ENCODE measurements at places on chromosomes 4 and X.

DNA sequence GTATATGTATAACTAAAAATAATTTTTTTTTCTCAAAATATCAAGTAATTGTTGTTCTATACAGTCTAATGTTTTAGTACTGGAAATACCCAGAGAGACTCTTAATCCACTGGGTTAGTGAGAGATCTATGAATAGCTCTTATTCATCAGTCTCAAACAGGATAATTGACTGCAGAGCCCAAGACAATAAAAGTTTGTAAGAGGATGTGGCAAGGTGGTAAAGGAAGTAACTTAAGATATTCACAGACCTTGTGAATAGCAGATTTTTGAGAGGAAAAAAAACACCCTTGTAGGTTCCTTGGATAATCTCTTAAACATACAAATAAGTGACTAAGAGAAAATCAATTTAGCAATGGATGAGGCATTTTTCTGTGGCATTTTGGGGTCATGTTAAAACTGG is 210.9 kb upstream of the FAM241A start:
- no peak for DNase-seq

DNA sequence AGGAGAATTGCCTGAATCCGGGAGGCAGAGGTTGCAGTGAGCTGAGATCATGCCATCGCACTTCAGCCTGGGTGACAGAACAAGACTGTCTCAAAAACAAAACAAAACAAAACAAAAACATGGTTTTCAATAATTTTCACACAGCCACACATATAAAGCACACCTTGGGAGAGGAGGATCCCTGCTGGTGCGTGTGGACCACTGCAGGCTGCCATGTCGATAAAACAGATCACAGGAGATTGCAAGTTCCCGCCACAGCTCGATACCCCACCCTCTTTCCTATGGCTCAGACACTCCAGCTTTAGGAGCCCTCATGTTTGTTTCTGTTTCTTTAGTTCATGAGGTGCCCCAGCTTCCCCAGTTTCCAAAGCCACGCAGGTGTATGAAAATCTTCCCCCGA is 31.3 kb upstream of the CLDN24 start:
- no peak for DNase-seq

DNA sequence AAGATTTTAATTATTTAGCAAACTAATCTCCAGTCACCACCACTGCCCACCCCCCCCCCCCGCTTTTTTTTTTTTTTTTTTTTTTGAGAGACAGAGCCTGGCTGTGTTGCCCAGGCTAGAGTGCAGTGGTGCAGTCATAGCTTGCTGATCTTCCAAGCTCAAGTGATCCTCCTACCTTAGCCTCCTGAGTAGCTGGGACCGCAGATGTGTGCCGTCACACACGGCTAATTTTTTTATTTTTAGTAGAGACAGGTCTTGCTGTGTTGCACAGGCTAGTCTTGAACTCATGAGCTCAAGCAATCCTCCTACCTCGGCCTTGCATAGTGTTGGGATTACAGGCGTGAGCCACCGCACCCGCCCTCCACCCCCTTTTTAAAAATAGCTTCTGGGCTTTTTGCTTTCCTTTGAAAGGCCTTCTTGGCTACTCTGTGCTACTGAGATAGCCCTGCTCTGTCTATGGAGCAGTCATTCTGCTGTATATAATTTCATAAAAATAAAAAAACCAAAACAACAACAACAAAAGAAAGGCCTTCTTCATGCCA is 18.7 kb downstream of the TXLNG start:
- no peak for DNase-seq

DNA sequence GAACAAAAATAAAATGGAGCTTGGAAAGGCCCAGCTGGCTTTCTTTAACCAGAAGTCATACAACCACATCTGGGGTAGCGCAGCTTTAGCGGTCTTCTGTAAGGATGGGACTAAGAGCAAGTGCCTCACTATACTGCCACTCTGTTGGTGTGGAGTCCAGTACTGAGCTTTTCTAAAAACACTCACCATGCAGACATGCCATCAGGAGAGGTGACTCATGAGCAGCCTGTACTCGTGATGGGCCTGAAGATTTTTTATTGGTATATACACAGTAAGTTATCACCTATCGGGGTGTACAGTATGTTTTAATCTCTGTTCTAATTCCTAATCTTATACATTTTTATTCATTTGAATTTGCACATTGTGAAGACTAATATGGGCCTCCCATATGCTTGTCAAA is 9.6 kb downstream of the PPP3CA start:
- no peak for DNase-seq

- DNase-seq: no peak
Observed at GRCh38 chr4:18463987-18464559, 442.5 kb upstream of the LCORL start.
